ENCODE measurements at places on chromosomes 5 and 9.

DNA sequence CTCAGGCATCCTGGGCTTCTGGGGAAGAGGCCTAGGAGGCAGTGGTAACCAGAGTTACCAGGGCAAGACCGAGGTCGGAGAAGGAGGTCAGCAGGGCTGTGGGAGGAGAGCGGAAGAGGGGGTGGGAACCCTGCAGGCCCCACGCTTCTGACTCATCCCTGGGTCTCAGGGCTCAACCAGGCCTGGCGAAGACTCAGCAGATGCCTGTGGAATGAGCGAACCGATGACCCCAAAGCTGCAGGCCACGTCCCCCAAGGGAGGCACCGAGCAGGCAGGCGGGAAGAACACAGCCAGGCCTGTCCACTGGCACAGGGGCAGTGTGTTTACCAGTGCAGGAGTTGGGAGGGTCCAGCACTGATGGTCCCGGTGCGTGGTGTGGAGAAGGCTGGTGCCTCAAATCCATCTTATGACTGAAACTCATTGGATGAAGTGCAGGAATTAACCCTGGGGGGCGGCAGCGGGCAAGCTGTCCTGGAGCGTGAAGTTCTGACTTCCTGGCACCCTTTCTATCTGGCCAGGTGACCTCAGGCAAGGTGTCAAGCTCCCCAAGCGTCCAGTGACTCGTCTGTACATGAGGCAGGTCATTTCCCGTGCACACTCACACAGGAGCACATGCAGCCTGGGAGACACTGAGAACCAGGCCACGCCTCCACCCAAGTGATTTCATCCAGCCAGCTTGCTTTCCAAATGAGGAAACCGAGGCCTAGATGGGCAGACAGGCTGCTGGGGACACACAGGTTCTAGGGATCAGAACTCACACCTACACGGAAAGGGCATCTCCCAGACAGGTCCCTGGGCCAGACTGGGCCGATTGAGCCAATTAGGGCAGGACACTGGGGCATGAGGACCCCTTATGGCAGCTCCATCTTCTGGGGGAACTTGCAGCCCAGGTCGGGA lies 69.1 kb downstream of the ADAMTS2 start:
- DNase-seq, result no peak

- DNase-seq, result no peak
Observed at GRCh38 chr5:75054134-75054930, 2.0 kb upstream of the GCNT4 start.

GRCh38 chr9:75188756-75189155 lies 100.4 kb downstream of the OSTF1 start:
- no peak for DNase-seq

- no peak for DNase-seq
Observed at GRCh38 chr9:37622462-37622861, 28.3 kb upstream of the FRMPD1 start.

DNA sequence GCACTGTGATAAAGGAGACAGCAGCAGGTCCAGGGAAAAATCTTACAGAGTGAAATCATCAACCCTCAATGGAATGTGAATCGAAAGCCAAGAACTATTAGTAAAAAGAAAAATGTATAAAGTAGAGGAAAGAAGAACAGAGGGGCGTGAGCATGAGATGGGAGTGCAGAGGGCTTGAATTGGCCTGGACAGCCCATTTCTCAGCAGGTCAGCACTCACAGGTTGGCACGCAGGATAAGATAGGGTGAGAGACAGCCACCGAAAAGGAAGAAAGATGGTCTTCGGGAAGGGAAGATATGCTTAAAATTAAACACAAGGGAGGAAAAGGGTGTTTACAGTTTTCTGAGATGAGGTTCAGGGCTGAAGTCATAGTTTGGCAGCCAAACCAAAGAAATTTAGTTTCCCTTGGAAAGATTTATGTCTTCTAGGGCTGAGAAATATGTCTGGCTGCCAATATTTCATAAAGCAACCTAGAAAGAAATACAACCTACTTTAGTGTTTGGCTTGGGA lies 524.7 kb downstream of the SPATA31D1 start:
- DNase-seq, result no peak

GRCh38 chr9:131181091-131181681 lies 55.8 kb downstream of the NUP214 start:
- DNase-seq, result no peak

DNA sequence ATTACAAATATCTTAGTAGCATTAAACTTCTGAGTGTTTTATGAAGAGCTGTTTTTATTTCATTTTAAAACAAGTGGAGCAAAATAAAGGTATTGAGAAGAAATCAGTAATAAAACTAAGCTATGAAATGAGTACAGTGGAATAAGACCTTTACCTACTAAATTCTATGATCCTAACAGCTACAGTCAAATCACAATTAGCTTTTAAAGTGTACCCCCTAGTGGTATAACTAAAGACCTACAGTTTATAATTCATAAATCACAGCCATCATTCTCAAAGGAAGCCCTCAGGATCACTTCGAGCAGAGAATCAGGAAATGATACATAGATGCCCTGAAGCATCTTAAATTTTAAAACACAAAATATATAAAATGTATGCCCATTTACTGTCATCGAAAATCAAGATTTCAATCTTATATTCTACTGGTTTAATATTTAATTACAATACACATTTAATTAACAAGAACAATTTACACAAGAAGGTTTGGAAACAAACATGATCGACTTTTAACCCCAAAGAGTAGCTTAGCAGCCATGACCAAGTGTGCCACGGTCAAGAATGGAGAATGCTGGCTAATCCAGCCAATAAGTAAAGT lies 12.3 kb downstream of the CCNH start:
- no peak for DNase-seq
